ENCODE measurements at places on chromosomes 16 and 17.

DNA sequence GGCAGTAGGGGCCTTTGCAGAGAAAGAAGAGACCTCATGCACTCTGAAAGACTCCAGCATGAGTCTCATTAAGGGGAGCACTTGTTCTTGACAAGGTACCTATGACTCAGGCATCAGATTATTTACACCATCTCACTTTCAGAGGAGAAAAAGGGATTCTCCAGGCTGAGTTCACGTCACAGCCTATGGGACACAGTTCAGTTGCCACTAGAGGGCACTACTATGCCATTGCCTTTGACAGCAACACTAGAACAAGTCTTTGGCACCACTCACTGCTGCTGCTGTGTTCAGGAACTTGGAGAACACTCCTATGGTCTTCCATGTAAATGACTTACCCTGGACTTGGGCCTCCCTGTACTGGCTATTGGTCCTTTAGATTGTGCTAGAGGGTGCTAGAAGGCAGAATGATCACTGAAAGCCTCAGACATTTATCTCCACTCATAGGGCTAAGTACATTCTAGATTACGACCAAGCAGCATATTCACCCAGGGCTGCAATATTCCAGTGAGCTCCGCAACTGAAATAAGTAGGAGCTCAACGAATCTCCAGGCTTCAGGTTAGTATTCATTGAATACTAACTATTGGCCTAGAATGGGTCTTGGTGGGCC lies 225.1 kb upstream of the CA10 start:
- DNase-seq = peak; percentile 21

DNA sequence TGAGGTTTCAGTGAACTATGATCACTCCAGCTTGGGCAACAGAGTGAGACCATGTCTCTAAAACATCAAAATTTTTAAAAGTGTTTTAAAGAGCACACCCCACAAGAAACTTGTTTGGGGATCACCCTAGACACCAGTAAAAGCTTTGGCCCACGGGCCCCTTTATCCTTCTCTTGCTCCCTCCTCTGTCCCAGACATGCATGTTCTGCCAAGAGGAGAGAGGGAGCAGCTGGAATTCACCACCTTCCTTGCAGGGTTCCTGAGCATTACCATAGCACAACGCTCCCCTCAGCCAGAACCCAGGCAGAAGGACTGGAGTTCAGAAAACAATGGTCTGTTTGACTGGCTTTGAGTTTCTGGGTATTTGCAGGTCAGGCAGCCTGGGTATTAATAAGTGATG lies 214.3 kb upstream of the CDH5 start:
- DNase-seq = no peak

- no peak for DNase-seq
Measured at GRCh38 chr16:67284699-67285646, 5.6 kb downstream of the PLEKHG4 start.

DNA sequence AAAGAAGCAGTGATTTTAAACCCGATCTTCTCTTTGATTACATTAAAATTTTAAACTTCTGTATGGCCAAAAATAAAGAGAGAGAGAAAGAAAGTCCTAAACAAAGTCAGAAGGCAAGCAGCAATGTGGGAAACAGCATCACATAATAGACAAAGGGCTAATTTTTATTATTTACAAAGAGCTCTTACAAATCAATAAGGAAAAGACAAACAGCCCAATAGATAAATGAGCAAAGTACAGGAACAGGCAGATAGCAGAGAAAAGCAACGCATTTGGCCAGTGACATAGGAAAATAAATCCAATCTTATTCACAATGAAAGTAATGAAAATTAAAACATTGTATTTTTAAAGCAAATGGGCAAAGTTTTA lies 93.1 kb downstream of the SALL1 start:
- DNase-seq = no peak

DNA sequence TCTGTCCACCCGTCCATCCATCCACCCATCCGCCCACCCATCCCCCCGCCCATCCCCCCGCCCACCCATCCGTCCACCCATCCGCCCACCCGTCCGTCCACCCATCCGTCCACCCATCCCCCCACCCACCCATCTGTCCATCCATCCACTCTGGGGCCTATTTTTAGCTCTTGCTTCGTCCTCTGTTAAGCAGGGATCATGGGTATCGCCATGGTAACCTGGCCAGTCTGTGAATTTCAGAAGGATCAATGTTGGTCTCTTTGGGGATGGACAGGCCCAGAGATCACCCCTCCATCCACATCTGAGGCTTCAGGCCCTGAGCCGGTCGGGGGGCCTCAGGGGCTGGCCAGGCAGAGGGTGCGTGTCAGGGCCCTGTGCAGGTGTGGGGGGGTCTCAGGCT lies 15.2 kb upstream of the DPEP1 start:
- DNase-seq = no peak

DNA sequence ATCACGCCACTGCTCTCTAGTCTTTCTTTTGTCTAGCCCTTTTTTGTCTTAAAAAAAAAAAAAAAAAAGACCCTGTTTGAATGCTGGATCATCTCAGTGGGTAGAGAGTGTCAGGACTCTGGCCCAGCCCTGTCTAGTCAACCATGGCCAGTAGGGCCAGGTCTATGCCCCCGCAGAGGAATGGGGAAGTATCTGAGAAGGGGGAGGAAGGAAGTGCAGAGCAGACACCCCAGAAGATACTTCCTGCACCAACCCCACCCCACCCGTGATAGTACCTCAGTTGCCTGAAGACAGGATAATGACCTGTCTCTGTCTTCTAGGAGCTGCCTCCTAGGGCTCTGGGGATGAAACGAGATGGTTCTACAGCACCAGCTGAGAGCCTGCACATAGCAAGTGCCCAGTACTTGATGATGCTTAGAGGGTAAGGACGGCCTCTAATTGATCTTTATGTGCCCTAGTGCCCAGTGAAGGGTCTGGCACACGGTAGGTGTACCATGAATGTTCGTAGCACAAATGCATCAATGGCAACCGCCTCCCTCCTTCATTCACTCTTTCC lies 55.4 kb downstream of the ABAT start:
- DNase-seq = no peak

DNA sequence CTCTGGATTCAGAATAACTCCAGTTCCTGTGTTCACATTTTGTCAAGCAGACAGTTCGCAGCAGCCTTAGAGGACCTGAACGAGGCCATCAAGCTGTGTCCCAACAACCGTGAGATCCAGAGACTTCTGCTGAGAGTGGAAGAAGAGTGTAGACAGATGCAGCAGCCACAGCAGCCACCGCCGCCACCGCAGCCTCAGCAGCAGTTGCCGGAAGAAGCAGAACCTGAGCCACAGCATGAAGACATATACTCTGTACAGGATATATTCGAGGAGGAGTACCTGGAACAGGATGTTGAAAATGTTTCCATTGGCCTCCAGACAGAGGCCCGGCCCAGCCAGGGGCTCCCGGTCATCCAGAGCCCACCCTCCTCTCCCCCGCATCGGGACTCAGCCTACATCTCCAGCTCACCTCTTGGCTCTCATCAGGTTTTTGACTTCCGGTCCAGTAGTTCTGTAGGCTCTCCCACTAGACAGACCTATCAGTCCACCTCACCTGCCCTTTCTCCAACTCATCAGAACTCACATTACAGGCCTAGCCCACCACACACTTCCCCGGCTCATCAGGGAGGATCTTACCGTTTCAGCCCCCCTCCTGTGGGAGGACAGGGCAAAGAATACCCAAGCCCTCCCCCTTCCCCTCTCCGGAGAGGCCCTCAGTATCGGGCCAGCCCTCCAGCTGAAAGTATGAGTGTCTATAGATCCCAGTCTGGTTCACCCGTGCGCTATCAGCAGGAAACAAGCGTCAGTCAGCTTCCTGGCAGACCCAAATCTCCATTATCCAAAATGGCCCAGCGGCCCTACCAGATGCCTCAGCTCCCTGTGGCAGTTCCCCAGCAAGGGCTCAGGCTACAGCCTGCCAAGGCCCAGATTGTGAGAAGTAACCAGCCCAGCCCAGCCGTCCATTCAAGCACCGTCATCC lies 25.9 kb downstream of the CYB561 start:
- no peak for DNase-seq

GRCh38 chr17:45984368-45984767 lies 14.7 kb upstream of the STH start:
- DNase-seq = no peak

DNA sequence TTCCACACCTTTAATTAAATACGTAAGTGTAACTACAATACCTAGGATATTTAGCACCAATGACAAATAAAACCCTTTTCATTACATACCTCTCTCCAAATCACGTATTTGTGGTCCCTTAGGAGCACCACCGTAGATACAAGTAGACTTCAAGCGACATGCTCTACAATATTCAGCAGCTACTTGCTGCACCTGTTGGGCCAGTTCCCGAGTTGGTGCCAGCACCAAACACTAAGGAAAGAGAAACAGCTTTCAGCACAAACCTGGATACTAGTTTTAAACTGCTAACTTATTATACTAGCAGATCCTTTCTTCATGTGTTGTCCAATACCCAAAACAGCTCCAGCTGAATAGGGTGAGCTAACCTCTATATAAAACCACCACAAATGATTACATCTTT lies 2.7 kb downstream of the DDX5 start:
- no peak for DNase-seq

- DNase-seq = no peak
Measured at GRCh38 chr16:50762241-50762640, 20.4 kb downstream of the CYLD start.

- no peak for DNase-seq
Measured at GRCh38 chr17:8469964-8470363, 34.3 kb downstream of the NDEL1 start.

DNA sequence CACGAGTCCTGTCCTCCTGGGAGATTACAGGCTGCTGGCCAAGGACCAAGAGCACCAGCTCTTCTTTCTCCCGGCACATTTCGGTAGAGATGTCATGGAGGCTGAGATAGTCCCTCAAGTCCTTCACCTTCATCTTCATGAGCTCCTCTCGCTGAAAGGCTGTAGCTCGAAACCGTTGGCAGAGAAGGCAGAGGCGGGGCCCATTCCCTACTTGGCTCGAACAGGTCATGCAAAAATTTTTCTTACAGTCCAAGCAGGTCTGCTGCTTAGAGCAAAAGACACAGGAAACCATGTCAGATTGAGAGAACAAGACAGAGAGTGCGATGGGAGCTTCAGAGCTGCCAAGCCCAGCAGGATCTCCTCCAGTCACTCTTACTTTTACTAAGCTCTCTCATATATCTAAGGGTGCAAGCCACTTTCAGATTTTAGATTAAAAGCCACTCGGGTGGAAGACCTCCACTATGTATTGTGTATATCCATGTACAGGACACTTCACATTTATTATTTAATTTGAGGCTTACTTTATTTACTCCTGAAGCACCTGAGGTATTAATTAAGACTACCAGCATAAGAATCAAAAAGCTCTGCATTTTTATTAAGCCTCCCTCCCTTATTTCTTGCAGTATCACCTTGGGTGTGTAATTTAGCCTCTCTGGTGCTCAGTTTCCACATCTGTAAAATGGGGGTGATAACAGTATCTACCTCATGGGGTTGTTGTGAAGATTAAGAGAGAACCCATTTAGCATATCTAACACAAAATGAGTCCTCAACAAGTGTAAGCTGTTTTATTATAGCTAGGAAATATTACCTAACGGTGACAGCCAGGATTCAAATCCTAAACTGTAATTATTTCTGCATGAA lies 41.4 kb downstream of the LIG3 start:
- DNase-seq = no peak

DNA sequence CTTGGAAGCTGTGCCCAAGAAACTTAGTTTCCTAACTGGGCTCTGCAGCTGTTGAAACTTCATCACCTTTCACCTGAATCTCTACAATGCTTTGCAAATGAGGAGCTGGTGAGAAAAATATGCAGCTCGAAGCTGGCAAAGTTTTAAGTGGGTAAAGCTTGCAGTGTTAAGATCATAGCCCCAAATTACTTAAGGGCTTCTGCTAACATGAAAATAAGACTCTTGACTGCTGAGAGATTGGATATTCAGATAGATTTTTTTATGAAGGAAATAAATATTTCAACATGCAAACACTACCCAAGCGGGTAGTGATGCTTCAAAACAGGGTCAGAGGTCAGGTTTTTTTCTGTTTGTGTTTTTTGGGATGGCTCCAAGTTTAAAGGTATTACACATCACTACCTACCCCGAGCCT lies 278.7 kb downstream of the FTO start:
- no peak for DNase-seq

DNA sequence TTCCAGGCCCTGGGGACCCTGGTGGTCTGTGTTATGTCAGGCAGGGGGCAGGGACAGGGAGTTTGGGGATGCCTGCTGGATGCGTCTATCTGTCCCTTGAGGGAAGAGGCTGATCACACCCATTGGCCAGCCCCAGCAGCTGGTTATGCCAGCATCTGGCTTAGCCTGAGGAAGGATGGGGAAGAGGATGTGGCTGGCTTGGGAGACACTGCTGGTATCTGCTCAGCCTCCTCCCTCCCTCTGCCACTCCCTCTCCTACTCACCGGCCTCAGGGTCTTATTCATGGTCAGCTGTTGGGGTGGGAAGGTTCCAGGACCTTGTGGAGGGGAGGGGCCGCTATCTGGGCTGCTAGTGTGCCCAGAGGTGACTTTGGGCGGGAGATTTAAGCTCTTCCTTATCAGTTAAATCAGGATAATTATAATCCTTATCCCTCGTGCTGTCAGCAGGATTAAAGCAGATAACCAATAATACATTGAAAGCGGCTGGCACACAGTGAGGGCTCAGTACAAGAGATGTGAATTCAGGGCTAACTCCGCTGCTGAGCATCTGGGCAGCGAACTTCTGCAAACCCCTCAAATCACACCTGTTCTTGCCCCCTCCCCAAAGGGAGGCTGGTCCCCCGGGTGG lies 36.0 kb upstream of the MLKL start:
- no peak for DNase-seq

DNA sequence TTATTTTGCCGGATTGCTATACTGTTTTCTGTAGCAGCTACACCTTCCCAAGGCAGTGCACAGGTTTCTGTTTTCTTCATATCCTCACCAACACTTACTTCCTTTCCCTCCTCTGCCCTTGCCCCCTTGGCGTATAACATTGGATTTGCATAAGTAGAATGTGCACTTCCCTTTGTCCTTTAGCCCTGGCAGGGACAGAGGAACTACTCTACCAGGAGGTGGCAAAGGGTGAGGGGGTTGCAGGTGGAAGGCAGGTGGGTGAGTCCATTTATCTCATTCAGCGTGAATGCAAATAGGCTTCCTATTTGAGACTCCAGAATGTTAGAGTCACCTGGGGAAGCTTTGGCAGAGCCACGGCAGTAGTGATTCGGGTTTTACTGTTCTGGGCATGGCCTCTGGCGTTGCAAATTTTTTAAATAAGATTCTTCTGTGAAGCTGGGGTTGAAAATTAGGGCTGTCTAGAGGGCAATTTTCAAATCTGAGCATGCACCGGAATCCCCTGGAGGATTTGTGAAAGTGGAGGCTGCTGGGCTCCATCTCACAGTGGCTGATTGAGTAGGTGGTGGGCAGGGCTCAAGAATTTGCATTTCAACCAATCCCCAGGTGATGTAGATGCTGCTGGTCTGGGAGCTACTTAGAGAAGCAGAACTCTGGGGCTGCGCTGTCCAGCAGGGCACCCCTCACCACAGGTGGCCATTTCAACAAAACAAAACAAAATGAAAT lies 84.7 kb downstream of the PLCG2 start:
- no peak for DNase-seq

- DNase-seq = no peak
Measured at GRCh38 chr17:7284911-7285310, 3.4 kb downstream of the SLC2A4 start.

Data from left renal cortex interstitium (tissue), 4 donors.